ENCODE measurements at places on chromosomes 1 and 21.

GRCh38 chr1:65872301-65872700, 79.6 kb downstream of the PDE4B start:
- no peak for DNase-seq

GRCh38 chr1:38786040-38786436, 73.5 kb downstream of the RRAGC start:
- no peak for DNase-seq

- DNase-seq = no peak
Observed at GRCh38 chr1:38027201-38028104, 14.9 kb downstream of the UTP11 start.

DNA sequence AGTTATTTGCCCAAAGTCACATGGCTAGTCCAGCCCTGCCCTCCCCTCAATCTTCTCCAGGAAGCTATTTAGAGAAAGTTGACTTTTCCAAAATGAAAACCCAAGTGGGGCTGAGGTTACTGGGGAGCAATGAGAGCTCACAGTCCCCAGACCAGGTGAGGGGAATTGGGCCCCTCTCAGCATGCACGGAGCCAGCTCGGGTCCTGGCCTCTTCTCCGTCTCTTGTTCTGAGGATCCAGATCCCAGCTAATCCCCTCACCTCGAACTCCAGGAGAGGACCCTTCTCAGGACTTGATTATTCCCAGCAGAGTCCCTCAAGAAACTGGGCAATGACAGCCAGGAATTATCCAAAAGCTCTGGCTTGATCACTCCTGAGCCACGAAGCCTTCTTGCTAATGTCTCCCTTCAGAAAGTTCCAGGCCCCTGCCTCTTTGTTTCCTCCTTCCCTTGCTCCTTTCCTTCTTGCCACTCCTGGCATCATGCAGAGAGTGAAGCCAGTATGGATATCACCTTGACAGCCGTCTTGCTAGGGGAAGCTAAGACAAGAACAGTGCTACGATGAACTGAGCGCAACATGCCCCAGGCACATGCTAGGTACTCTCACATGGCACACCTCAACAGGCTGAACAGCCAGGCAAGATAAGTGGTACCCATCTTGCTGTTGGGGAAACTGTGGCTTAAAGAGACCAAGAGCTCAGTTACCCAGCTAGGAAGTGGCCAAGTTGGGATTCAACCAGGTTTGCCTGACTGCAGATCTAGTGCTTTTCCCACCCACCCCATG, 51.9 kb downstream of the KLHDC7A start:
- DNase-seq = no peak

DNA sequence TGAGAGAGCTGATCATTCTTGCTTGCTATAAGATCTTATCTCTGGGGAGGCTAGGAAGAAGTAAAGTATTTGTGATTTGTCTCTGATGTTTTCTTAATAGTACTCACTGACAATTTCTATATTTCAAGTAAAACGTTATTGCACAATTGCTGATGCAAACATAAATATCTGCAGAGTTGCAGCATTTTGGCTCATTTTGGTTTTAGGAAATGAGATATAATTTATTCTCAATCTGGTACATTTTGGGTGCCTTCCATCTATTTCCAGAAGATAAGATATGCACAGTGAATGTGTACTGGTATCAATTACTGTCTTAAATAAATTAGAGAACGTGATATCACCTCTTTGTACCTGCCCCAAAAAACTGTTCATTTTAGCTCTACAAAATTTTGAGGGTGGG, 1431.5 kb downstream of the BRINP3 start:
- no peak for DNase-seq

DNA sequence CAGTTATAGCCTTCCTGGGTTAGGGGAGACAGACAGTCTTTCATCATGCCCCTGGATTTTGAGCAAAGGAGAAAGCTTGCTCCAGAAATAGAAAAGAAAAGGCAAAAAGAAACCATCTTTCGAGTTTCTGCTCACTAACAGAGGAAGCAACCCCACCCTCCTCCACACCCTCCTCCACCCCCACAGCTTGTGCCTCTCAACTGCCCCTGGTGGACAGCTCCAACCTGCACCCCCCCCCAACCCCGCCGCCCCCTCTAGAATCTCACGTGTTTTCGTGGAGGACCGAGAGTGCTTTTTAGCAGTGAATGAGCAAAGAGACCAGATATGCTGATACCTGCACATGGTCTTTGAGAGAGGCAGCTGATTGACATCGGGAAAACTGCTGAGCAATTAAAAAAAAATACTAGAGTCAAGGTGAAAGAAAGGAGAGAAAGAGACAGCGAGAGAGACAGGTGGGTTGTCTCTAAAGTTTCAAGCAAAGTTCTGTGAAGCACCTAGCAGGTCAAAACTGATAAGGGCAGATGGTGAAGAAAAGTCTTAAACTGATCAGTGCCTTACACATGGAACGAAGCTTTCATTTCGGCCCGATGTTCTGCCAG, 358.3 kb downstream of the KIF26B start:
- peak; percentile 73 for DNase-seq
